ENCODE measurements at places on chromosomes 3 and 15.

DNA sequence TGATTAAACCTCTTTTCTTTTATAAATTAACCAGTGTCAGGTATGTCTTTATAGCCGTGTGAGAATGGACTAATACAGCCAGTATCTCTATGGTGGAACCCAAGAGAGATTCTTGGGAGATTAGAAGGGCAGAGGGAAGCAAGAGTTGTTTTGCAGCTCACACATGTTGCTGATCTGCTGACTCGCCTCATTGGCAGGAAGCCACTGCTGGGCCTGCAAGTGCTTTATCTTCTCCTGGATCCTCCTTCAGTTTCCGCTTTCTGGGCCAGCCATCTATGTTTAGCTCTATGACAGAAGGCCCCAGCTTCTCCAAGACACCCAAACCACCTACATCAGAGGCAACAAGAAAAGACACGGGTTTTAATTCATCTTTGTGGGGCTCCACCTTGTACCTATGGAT, 23.4 kb upstream of the GALNT15 start:
- peak; percentile 25 for DNase-seq

DNA sequence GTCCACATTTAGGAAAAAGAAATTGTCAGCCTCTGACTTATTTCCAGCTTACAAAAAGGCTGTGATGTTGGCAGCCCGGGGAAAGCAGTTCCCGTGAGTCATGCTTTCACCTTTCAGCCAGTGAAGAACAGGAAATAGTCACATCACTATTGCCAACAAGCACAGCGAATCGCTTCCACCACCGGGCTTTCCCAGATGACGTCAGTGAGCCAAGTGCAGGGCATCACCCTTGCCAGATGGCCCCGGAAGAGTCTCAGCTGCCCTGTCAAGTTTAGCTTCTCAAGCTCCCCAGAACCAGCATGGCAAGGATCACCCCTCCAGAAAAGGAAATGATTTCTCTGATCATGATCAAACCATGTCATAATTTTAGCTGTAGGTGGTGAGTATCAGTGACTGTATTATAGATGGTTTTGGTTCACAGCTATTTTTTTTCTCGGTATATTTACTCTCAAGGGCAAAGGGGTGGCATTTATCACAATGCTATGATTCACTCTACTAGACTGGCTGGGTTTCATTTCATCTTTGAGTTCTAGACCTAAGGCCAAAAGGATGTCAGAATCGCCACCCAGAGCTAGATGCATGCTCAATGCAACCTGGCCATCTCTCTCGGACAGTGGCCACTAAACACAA, 32.9 kb downstream of the B3GNT5 start:
- peak; percentile 92 for DNase-seq

GRCh38 chr15:65101411-65101890, 13.5 kb downstream of the UBAP1L start:
- no peak for DNase-seq

- DNase-seq, result no peak
Observed at GRCh38 chr15:78630886-78631633, 9.9 kb downstream of the CHRNB4 start.

- DNase-seq, result no peak
Observed at GRCh38 chr15:77830051-77830468, 197.3 kb upstream of the LINGO1 start.

DNA sequence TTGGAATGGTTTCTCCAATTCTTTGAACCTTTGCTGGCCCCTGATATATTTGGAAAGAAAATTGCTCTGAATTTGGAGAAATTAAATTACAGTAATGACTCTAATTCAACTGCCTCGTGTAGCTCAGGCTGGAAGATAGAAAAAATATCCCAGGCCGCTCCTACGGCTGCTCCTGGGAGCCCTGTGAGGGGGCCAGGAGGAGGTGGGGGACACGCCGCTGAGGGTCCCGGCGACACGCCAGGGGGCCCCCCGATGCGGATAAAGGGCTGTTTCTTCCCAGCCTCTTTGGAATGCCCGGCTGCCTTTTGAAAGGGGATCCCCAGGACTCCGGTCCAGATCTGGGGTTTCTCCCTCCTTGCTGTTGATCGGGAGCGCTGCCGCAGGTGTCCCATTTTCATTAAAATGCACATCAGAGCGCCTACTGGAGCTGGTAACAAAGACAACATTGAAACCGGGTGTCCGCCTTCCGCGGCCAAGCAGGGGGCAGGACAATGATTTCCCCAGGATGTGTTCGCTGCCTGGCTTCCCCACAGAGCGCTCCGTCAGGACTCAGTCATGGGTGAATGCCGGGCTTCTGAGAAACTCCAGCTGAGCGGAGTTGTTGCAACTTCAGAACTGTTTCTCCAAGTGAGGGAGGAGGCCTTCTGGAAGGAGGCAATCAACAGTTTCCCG, 200.1 kb upstream of the KBTBD8 start:
- no peak for DNase-seq

DNA sequence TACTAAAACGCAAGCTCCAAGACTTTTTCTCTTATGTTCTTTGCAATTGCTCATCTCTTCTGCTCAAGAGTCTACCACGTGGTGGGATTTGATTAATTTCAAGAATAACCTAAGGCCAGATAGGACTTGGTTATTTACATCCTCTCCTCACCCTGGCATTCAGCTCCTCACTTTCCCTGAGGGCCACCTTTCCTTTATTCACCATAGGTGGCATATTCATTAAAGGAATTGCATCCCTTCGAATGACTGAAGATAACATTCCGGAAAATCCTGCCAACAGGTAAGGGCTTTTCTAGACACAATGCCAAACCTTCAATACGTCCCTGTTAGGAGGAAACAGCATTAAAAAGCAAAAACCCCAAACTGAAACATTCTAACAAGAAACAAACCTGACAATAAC, 220.0 kb upstream of the KBTBD8 start:
- DNase-seq, result no peak

- DNase-seq, result no peak
Observed at GRCh38 chr3:106268696-106269095, 399.9 kb upstream of the CBLB start.

- no peak for DNase-seq
Observed at GRCh38 chr15:67762610-67763368, 62.5 kb upstream of the SKOR1 start.

DNA sequence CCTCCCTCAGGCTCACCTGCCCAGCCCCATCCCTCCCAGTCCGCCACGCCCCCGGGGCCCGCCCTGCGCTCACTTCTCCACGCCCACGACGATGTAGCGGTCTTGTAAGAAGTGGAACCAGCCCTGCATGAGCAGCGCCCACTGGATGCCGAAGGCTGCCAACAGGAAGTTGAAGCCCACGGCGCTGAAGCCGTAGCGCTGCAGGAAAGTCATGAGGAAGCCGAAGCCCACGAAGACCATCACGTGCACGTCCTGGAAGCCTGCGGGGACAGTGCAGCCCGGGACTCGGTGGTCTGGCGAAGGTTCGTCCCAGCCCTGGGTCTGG, 9.7 kb downstream of the RHCG start:
- DNase-seq, result no peak

DNA sequence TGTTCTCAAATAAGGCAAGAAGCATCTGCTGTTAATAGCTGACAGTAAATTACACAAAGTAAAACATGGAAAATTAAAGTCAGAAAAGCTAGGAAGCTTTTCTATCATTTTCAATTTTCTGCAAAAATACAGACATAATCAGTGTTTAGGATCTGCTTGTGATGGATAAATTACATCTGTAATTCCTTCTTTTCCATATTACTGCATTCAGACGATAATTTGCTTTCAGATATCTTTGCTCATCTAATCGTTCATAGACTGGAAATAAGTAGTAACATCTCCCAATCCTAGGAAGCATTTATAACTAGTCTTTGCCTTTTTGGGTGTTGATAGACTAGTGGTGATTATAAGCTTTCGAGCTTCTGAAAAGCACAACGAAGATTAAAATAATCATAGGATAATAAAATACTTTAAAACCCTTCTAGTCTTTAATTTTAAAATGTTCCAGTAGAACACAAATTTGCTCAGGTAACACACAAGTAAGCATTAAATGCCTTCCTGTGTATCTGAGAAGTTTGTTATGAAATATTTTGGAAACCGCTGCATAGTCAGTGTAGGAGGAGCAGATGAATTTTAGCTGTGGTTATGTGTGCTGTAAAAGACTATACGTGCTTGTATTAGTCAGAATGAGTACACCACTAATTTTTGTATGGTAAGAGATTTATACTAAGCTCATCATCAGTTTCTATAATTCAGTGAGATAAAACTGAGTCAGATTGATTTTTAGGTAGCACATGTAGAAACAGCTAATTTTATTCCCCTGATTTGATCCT, 41.0 kb downstream of the MBNL1 start:
- no peak for DNase-seq

DNA sequence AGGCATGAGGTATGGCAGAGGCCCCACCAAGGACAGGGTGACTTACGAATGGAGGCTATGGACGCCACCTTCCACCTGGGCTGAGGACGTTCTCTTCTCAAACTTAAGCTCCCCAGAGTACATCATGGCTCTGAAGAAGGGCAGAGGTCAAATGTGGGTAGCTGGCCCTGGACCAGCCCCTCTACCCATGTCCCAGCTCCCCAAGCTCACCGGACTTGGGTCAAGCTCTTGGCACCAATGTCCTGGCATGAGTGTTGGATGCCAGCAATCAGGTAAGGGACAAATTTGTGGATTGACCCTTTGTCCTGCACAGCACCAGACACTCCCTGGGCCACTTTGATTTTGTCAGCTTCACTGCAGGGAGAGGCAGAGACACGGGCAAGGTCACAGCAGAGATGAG, 2.5 kb downstream of the NDUFAF3 start:
- DNase-seq, result no peak

- no peak for DNase-seq
Observed at GRCh38 chr3:184889312-184889904, 77.4 kb downstream of the VPS8 start.

GRCh38 chr3:157859541-157859940, 246.7 kb downstream of the SHOX2 start:
- no peak for DNase-seq

DNA sequence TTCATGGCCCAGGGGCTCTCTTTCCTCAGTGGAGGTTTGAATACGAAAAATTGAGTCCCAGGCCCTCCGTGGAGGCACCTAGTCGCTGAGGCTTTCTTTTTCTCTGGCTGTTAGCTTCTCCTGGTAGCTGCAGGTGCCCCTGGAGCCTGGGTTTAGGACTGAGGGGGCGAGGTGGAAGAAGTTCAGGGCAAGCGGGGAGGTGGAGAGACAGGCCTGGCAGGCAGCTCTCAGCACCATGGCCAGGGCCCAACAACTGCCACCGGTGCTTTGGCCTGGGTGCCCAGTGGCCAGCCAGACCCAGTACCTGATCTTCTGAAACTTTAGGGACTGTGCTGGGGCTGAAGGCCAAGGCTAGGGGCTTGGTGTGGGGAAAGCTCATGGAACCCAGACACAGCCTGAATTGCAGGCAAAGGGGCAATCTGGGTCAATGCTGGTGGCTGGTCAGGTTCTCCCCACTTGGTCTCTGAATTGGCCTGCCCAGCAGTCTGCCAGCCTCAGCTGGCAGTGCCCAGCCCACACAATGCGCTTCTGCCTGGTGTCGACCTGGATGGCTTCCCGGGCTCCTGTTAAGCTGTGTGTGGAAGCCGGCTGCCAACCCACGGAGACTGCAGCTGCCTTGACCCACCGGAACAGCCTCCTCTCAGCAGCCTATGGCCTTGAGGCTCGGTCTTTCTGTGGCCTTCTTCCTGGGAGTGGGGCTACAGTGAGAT, 30.3 kb upstream of the POLG start:
- no peak for DNase-seq

GRCh38 chr3:127185962-127186674, 6.8 kb upstream of the PRR23E start:
- no peak for DNase-seq

DNA sequence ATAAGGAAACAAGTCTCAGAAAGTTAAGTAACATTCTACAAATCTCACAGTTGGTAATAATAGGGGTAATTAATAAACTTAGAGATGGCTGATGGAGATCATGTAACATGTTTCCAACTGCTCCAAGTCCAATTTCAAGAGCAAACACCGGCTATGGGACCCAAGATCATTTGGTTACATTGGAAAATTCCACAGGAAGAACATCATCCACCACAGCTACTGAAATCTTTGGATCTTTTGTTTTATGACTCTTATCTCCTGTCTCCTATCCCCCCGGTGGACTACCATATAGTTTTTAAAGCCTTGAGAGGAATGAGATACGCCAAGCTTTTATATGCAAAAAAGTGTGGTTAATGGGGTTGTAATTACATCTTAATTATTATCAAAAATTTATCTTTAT, 216.1 kb downstream of the WNT5A start:
- DNase-seq, result no peak

- no peak for DNase-seq
Observed at GRCh38 chr3:89362496-89362895, 255.1 kb downstream of the EPHA3 start.

- DNase-seq, result no peak
Observed at GRCh38 chr15:63156086-63156710, 1.1 kb downstream of the RPS27L start.

- no peak for DNase-seq
Observed at GRCh38 chr3:18609187-18609586, 184.0 kb upstream of the SATB1 start.

DNA sequence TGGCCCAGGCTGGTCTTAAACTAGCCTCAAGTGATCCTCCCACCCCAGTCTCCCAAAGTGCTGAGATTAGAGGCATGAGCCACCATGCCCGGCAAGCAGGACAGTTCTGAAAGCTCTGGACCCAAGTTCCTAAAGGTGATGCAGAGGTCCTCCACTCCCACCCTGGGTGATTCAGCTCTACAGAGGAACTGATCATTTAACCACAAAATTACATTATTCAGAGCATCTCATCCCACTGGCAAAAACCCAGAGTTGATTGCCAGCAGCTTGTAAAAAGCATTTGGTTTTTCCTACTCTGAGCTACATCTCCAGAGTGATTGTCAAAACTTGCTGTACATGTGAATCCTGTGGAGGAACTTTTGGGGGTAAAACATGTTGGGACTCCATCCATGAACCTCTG, 60.2 kb downstream of the SLTM start:
- no peak for DNase-seq

GRCh38 chr3:160210799-160211221, 14.4 kb upstream of the C3orf80 start:
- DNase-seq, result no peak

GRCh38 chr3:48186631-48187300, 1.5 kb downstream of the CDC25A start:
- DNase-seq, result no peak

- no peak for DNase-seq
Observed at GRCh38 chr3:126036056-126036549, 47.8 kb downstream of the SLC41A3 start.

- DNase-seq, result no peak
Observed at GRCh38 chr3:46870651-46871050, 6.9 kb upstream of the PTH1R start.

- no peak for DNase-seq
Observed at GRCh38 chr3:127083778-127084397, 101.0 kb downstream of the PLXNA1 start.

DNA sequence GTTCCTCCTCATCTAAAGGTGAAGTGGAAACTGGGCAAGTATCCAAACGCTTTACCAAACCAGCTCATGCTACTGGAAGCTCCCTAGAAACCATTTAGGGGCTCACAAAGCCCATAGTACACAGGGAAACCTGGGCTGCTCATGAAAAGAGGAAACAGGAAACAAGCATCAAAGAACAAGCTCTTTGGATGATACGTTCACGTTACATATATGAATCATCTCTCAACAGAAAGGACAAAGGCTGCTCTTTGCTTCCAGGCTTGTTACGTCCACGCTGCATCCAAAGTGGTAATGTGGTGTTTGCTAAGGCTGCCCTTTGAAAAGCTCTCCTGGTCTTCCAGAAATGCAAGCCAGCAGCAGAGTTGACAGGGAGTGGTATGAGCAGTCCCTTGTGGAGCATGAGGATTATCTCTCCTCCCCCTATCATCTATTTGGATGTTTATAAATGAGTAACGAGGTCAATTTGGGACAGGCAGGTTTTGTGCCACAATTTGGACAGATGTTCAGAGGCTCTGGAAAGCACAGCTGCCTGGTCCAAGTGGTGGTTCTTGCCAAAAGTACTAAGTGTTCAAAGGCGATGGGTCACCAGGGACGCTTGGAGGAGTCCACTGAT, 98.0 kb upstream of the RORA start:
- no peak for DNase-seq
